Mammary microvascular endothelial cell (primary cell): ENCODE measurements at places on chromosomes 2 and 18. TPM values are rescaled to one million over a fixed set of nuclear protein-coding genes. Genes with fewer than 3 reads are reported as not detected.

The LYG2 gene
- total RNA-seq: not detected in 2 replicates

The C2orf80 gene
- not detected in 2 replicates for total RNA-seq

The UGT1A6 gene
- total RNA-seq: not detected in 2 replicates

The RAPGEF4 gene
- total RNA-seq: 7.2 and 12.8 TPM in 2 replicates

The GAREM1 gene
- 0.39 and 0.53 TPM in 2 replicates for total RNA-seq

The MYCN gene
- 0.39 and 0.73 TPM in 2 replicates for total RNA-seq

The CAMKMT gene
- 2.5 and 3.8 TPM in 2 replicates for total RNA-seq

The REG3A gene
- total RNA-seq: not detected in 2 replicates

The DIPK1C gene
- total RNA-seq: not detected in 2 replicates

The SERPINB13 gene
- not detected in 2 replicates for total RNA-seq

The TUBA3E gene
- total RNA-seq: not detected in 2 replicates

The CENPA gene
- 11.5 and 17.0 TPM in 2 replicates for total RNA-seq

The CLEC4F gene
- total RNA-seq: 0.10 TPM in 1 of 2 replicates, not detected in the other

The LDAH gene
- 16.4 and 21.3 TPM in 2 replicates for total RNA-seq

The UGT1A7 gene
- not detected in 2 replicates for total RNA-seq

The PROKR1 gene
- not detected in 2 replicates for total RNA-seq

The TDRD15 gene
- not detected in 2 replicates for total RNA-seq

The SULT1C4 gene
- 4.1 and 6.7 TPM in 2 replicates for total RNA-seq
